ENCODE measurements at places on chromosomes 3 and 15. TPM values are rescaled to one million over a fixed set of nuclear protein-coding genes. Genes with fewer than 3 reads are reported as not detected.

- H3K4me1 ChIP-seq: peaks cover 32% of the 10 kb centered on the region
- H3K36me3 ChIP-seq: no peaks in the 10 kb centered on the region
- peak overlapping the region; percentile 95 for H3K27ac ChIP-seq
- no peak overlapping the region for H3K4me3 ChIP-seq
Measured at GRCh38 chr15:71329497-71330260, 214.4 kb downstream of the THSD4 start.

GRCh38 chr3:45642731-45643152 is 46.5 kb upstream of the SACM1L start:
- no peaks in the 10 kb centered on the region for H3K27me3 ChIP-seq
- H3K4me1 ChIP-seq: peaks cover 71% of the 10 kb centered on the region
- DNase-seq: no peak

- DNase-seq: no peak
- no peaks in the 10 kb centered on the region for H3K4me1 ChIP-seq
- no peaks in the 10 kb centered on the region for H3K27me3 ChIP-seq
- peaks cover 3% of the 10 kb centered on the region for H3K36me3 ChIP-seq
- no peak overlapping the region for H3K4me3 ChIP-seq
Measured at GRCh38 chr3:184977796-184978195, 165.8 kb downstream of the VPS8 start.

DNA sequence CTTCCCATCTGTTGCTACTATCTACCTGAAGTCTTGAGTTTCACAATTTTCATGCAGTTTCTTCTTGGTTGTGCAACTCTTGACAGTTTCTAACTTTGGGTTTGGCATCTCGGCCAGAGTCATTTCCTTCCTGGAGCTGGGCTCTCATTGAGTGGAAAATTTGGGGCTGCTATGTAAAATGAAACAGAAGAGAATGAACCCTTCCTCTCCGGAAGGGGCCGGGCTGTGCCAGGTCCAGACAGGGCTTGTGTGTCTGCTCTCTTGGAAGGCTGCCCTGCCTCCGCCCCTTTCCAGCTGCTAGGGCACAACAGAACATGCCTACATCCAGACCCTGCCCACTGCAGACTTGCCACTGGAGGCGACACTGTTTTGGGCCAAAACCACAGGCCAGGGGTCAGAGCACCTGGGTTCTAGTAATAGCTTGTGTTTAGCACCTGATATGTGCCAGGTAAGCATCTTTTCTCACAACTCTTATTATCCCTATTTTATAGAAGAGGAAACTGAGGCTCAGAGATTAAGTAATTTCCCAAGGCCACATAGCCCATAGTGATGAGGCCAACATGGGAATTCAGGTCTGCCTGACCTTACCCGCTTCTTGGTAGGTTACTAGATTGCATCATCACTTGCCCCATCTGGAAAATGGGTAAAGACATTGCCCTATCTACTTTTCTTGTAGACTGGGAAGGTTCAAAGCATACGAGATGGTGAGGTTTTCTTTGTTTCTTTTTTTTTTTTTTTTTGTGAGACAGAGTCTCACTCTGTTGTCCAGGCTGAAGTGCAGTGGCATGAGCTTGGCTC is 25.0 kb downstream of the IRAK2 start:
- no peaks in the 10 kb centered on the region for H3K27me3 ChIP-seq
- H3K27ac ChIP-seq: peak overlapping the region; percentile 84
- H3K4me1 ChIP-seq: peaks cover 48% of the 10 kb centered on the region
- no peaks in the 10 kb centered on the region for H3K36me3 ChIP-seq

DNA sequence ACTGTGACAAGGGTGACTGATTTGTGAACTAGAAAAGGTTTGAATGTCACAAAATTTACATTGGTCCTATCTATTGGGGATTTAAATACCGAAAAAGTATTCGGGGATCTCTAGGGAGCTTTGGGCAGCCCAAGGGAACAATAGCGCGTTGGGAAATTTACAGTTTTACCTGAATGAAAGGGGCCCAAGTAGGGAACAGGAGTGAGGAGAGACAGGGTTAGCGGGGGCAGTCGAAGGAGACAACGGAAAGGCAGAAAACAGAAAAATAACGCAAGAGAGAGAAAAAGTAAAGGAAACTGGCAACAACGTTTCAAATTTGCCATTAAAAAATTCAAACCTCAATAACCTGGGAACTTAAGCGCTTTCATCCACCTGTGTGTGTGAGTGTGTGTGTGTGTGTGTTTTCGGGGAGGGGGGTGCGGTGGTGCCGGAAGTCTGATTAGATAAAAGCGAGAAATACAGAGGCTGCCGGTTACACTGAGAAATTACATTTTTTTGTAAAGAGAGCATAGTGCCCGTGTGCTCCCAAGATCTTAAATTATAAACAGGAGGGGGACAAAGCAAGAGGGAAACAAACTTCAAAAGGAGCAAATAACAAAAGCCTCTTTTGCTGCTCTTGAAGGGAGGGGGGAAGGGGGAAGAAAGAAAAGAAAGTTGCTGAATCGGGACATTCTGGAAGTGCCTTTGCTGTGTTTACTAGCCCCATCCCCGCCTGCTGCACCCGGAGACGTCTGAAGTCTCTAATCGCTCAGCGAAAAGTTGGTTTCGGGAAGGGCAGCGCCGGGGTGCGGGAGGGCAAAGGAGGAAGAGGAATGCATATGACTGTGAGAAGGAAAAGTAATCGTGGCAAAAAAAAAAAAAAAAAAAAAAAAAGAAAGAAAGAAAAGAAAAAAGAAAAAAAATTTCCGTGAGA is 721 bp upstream of the ZIC1 start:
- no peaks in the 10 kb centered on the region for H3K36me3 ChIP-seq
- DNase-seq: no peak
- no peak overlapping the region for H3K4me3 ChIP-seq
- H3K27ac ChIP-seq: no peak overlapping the region

- H3K27me3 ChIP-seq: no peaks in the 10 kb centered on the region
- H3K4me1 ChIP-seq: no peaks in the 10 kb centered on the region
- H3K27ac ChIP-seq: no peak overlapping the region
- no peak overlapping the region for H3K4me3 ChIP-seq
Measured at GRCh38 chr3:127825756-127826155, 3.4 kb upstream of the MGLL start.

GRCh38 chr3:171459137-171459941 is 866 bp downstream of the TNIK start:
- DNase-seq: peak; percentile 51
- peak overlapping the region; percentile 92 for H3K4me3 ChIP-seq
- no peaks in the 10 kb centered on the region for H3K36me3 ChIP-seq
- peak overlapping the region; percentile 23 for H3K27ac ChIP-seq

DNA sequence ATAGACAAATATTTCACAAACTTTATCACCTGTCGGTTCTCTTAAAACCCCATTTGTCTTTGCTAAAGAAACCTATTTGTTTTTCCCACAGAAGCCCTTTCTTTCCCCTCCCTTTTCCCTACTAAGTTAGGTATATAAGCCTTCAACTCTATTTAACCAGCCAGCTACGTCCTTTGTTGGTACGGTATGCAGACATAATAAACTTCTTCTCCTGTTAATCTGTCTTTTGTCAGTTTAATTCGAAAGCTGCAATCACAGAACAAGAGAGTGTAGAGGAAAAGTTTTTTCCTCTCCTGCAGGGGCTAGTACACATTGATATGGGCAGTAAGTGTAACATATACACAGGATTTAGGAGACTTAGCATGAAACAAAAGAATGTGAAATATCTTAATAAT is 21.9 kb upstream of the C15orf39 start:
- no peak overlapping the region for H3K27ac ChIP-seq
- H3K4me3 ChIP-seq: no peak overlapping the region
- no peaks in the 10 kb centered on the region for H3K4me1 ChIP-seq
- peaks cover 2% of the 10 kb centered on the region for H3K27me3 ChIP-seq

GRCh38 chr3:188156056-188156455 is 2.1 kb downstream of the LPP start:
- DNase-seq: no peak
- H3K4me3 ChIP-seq: no peak overlapping the region
- peak overlapping the region; percentile 23 for H3K27ac ChIP-seq
- no peaks in the 10 kb centered on the region for H3K36me3 ChIP-seq

GRCh38 chr3:64229903-64230302 is 4.6 kb upstream of the PRICKLE2 start:
- no peaks in the 10 kb centered on the region for H3K27me3 ChIP-seq
- no peaks in the 10 kb centered on the region for H3K36me3 ChIP-seq
- H3K4me3 ChIP-seq: no peak overlapping the region
- H3K4me1 ChIP-seq: no peaks in the 10 kb centered on the region
- DNase-seq: no peak
- H3K27ac ChIP-seq: no peak overlapping the region

DNA sequence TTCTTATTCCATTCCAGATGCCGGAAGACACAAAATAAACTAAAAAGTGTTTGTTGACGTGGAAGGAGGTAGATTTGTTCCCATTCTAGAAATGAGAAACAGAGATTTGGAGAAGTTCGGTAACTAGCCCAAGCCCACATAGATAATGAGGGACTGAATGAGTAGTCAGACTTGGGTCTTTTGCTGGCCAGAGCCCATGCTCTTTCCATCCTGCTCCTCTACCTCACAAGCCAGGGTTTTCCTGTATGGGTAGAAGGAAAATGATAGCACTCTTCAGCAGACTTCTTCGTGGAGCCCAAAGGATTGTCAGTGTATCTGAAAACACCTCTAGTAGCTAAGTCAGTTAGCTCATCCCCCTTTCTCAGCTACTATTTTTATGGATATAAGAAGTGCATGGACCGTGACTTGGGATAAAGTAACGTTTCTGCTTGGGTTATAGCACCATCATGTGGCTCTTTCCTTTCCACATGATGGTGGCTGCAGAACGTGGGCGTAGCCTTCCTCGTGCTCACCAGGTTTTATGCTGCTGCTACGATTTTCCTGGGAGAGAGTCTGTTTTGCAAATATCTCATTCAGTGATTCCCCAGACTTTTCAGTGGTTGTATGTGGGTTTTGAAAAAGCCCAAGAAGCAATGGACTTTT is 84.6 kb downstream of the DGKG start:
- H3K27ac ChIP-seq: no peak overlapping the region
- H3K27me3 ChIP-seq: no peaks in the 10 kb centered on the region
- H3K4me1 ChIP-seq: no peaks in the 10 kb centered on the region
- no peaks in the 10 kb centered on the region for H3K36me3 ChIP-seq
- H3K4me3 ChIP-seq: no peak overlapping the region

- H3K27ac ChIP-seq: no peak overlapping the region
- DNase-seq: no peak
- H3K4me3 ChIP-seq: no peak overlapping the region
- no peaks in the 10 kb centered on the region for H3K27me3 ChIP-seq
Measured at GRCh38 chr3:193865339-193865738, 270.6 kb upstream of the HES1 start.

GRCh38 chr15:78170848-78171773 is 21.9 kb downstream of the IDH3A start:
- DNase-seq: no peak
- H3K36me3 ChIP-seq: peaks cover 34% of the 10 kb centered on the region
- no peak overlapping the region for H3K4me3 ChIP-seq
- H3K27me3 ChIP-seq: no peaks in the 10 kb centered on the region
- H3K27ac ChIP-seq: no peak overlapping the region

GRCh38 chr3:147404000-147404799 is 2.1 kb downstream of the ZIC4 start:
- no peak overlapping the region for H3K4me3 ChIP-seq
- no peaks in the 10 kb centered on the region for H3K36me3 ChIP-seq
- no peak for DNase-seq
- peaks cover 25% of the 10 kb centered on the region for H3K27me3 ChIP-seq

DNA sequence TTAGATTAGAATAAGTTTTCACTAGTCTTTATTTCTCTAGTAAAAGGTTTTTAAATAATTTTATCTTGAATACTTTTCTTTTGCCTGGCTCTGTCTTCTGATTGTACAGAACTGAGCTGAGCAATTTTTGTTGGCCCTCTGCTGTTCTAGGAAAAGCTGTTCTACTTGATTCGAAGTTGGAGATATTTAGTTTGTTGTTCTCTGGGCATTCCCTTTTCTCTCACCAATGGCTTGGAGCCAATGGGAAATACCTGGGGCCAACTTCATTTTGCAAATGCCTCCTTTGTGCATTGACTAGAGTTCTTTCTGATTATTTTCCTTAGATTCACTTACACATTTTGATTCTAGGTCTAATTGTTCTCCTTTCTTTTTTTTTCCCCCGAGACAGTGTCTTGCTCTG is 16.5 kb downstream of the ABHD5 start:
- H3K4me3 ChIP-seq: no peak overlapping the region
- no peak for DNase-seq
- H3K36me3 ChIP-seq: peaks cover 4% of the 10 kb centered on the region
- H3K27me3 ChIP-seq: no peaks in the 10 kb centered on the region
- H3K27ac ChIP-seq: no peak overlapping the region
- H3K4me1 ChIP-seq: no peaks in the 10 kb centered on the region

Gene EEF1AKMT4
- polyA plus RNA-seq: 10.6 TPM

Gene PPM1M
- 2.8 TPM for polyA plus RNA-seq

Gene GOLGA8Q
- polyA plus RNA-seq: 0.14 TPM

Gene UBL7
- 18.9 TPM for polyA plus RNA-seq

Gene XCR1
- 0.08 TPM for polyA plus RNA-seq
